Neural crest cell (in vitro differentiated cells): ENCODE measurements at places on chromosomes 7 and 10.

DNA sequence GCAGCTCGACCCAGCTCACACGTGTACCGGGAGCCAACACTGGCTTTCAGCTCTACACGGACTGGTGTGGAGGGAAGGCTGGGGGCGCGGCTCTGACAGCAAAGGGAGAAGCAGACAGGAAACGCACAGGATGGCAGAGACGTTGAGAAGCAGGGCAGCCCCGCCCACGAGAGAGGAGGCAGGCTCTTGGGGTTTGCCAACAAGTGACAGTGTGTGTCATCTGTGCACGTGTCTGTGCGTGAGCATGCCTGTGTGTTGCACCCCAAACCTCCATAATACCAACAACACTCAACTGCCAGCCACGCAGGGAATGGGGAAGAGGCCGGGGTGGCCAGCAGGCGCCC is 64.4 kb upstream of the PDGFA start:
- DNase-seq, result no peak

DNA sequence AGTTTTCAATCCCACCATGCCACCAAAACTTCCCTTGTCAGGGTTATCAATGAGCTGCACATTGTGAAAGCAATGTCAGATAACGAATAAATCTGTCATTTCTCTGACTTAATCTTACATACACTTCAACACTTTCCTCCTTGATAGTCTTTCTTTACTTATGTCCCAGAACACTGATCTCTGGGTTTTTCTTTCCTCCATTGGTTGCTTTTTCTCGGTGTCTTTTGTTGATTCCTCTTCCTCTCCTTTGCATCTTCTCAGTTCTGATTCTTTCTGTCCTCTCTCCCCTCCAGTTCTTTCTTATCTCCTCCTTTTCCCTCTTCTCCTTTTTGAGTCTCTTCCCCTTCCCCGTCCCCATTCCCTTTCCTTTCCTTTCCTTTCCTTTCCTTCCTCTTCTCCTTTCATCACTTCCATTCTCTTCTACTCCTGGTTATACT is 16.6 kb downstream of the DNAJB9 start:
- DNase-seq, result no peak

GRCh38 chr10:63071145-63071544 is 62.0 kb upstream of the NRBF2 start:
- no peak for DNase-seq

- no peak for DNase-seq
These were observed 7.1 kb upstream of the C10orf105 start for GRCh38 chr10:71726580-71727104.

GRCh38 chr10:20415684-20416083 is 481.4 kb downstream of the NEBL start:
- no peak for DNase-seq

DNA sequence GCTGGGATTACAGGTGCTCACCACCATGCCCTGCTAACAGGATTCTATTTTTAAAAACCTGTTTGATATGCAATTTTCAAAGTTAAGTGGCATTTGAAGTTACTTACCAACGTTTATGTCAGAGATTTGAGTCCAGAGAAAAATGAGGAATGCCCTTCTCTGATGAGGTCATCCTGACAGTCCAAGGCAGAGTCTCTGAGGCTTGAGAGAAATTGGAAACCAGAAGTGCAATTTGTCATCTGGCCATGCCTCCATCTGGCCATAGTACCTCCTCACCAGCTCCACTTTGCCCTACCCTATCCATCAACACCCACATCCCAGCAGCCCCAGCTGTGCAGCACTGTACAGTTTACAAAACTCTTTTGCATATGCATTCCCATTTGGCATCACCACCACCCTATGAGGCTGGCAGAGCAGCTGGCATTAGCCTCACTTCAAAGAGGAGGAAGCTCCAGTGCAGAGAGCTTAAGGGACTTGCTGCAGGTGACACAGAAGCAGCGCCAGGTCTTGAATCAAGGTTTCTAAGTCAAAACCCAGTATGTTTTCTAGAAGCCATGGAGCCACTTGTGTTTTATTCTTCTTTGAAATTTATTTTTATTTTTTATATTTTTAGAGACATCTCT is 54.5 kb upstream of the PDZD8 start:
- no peak for DNase-seq

- DNase-seq, result no peak
These were observed 44.4 kb downstream of the LRRC4 start for GRCh38 chr7:127986581-127987521.

DNA sequence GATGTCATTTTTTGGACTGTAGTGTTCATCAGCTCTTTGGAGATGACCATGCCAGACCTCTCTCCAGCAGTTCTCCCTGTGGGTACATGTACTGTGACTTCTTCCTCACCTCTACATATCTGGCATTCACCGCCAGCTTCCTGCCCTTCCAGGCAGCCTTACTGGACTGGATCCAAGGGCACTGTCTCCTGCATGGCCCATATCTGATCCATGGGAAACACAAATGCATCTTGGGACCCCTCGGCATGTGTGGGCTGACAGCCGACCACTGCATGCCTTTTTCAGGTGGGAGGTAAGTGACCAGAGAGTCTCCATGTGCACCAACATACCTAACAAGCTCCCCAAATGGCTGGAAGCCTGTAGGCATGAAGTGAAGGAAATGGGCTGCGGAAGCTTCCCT is 3.9 kb upstream of the BLVRA start:
- DNase-seq, result no peak

DNA sequence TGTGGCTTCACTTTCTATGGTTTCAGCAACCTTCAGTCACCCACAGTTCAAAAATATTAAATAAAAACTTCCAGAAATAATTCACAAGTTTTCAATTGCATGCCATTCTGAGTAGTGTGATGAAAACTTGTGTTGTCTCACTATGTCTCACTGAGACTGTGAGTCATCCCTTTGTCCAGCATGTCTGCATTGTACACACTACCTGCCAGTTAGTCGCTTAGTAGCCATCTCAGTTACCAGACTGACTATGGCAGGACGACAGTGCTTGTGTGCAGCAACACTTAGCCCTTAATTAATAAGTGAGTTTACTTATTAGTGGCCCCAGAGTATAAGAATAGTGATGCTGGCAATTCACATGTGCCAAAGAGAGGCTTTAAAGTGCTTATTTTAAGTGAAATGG is 22.5 kb downstream of the CCDC186 start:
- no peak for DNase-seq

DNA sequence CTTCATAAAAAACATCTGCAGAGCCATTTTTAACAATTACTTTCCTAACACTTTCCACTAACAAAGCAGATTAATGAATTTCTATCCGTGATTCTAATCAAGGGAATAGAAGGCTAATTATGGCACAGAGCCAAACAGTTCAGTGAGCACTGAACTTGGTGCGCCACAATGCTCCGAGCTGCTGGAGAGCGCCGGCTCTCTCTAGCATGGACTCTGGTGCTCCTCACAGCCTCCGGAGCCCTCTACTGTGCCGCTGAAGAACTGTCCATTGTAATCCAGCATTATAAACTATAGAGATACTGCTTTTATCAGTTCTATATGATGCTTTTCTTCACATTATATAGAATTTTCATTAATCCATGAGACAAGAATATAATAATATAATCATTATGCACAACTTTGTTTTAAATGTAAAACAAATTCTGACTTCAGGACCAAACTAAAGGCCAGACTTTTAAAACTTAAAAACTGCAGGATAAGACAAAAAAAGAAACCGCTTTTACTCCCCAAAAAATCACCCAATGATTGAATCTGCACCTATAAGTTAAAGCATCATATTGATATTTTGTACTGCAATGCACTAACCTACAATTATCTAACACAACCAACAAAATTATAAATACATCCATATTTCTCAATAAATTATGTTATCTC is 123.6 kb downstream of the RNF32 start:
- peak; percentile 45 for DNase-seq

- no peak for DNase-seq
These were observed 426.5 kb downstream of the RPS24 start for GRCh38 chr10:78460204-78460603.

GRCh38 chr10:97196223-97197029 is 10.7 kb upstream of the SLIT1 start:
- peak; percentile 54 for DNase-seq

GRCh38 chr7:101618916-101619315 is 10.2 kb downstream of the MYL10 start:
- DNase-seq, result no peak

- DNase-seq, result no peak
These were observed 221.6 kb downstream of the DGKI start for GRCh38 chr7:137625197-137625596.

DNA sequence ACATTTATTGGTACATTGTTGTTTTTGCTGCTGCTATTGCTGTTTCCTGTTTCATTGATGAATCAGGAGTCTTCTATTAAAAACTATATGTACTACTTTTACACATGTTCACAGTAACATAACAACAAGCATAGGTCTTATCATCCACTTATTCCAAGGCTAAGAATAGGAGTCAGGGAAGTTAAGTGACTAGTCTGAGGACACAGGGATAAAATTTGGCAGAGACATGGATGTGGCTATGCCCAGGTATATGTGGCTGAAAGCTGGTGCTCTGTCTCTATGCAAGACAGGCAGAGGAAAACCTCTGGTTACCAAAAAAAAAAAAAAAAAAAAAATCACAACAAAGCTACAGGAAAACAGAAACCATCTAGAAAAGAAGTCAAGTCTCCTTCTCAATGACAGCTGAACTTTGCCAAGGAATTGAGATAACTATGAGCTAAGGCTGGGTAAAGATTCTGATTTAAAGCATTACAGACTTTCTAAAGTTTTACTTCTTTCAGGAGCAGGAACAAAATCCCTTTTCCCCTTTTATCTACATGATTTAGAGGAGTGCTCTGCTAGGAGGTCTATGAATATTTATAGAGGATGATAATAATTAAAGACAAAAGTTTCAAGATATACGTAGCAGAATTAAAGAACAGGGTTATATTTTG is 70.0 kb downstream of the GPR141 start:
- DNase-seq, result no peak

DNA sequence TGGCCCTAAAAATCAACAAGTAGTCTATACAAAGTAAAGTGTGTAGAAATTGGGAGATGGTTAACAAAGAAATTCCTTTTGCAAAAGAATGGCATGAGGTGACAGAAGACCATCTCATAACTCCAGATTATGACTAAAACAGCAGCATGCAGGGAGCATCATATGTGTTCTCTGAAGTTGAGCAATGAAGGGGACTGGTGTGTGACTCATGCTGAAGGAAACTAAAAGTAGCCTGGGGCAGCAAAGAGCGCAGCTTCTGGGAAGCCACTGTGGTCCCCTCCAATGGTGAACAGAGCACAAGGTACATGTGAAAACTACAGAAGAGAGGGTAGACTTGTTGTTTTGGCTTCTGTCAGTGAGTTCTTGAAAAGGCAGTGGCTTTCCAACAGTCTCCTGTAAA is 133.4 kb downstream of the MACC1 start:
- no peak for DNase-seq

GRCh38 chr7:45892407-45893035 is 4.2 kb downstream of the IGFBP1 start:
- no peak for DNase-seq

GRCh38 chr10:130400890-130401289 is 264.7 kb downstream of the GLRX3 start:
- no peak for DNase-seq

- DNase-seq, result no peak
These were observed 59.0 kb downstream of the ST7 start for GRCh38 chr7:117012284-117012683.

GRCh38 chr7:40474790-40475680 is 340.2 kb downstream of the SUGCT start:
- no peak for DNase-seq

DNA sequence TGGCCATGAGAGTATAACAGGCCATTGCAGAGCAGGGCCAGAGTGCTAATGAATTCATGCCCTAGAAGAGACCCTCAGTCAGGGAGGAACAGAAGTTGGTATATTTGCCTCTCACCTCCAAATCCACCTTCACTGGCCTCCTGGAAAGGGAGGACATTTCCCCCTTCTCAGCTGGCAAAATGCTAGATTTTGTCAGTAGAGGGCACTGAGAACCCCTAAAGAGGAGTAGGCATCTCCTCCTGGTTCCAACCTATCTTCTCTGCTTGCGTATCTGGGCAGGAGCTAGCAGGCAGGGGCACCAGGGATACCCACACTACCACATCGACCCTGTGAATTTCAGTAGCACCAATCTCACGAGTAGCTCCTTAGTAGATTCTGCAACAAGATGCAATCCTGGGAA is 79.8 kb upstream of the GHITM start:
- DNase-seq, result no peak

GRCh38 chr7:47190462-47190861 is 391.4 kb downstream of the TNS3 start:
- no peak for DNase-seq

DNA sequence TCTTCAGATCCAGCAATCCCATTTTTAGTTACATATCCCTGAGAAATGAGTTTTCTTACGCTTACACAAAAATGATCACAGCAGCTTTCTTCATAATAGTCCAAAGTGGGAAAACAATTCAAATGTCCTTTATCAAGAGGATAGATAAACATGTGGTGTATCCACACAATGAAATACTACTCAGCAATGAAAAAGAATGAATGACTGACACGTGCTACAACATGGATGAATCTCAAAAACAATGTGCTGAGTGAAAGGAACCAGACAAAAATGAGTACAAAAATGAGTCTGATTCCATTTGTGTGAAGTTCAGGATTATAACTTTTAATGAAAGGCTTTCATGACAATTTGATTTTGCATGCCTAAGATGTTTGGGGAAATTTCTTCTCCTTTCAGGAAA is 139.1 kb downstream of the WNT2 start:
- DNase-seq, result no peak

- DNase-seq, result no peak
These were observed 67.5 kb downstream of the DNAJC12 start for GRCh38 chr10:67770537-67770936.

GRCh38 chr7:55308186-55308929 is 56.8 kb upstream of the LANCL2 start:
- no peak for DNase-seq

- DNase-seq, result no peak
These were observed 19.3 kb downstream of the MYO1G start for GRCh38 chr7:44959433-44959951.

DNA sequence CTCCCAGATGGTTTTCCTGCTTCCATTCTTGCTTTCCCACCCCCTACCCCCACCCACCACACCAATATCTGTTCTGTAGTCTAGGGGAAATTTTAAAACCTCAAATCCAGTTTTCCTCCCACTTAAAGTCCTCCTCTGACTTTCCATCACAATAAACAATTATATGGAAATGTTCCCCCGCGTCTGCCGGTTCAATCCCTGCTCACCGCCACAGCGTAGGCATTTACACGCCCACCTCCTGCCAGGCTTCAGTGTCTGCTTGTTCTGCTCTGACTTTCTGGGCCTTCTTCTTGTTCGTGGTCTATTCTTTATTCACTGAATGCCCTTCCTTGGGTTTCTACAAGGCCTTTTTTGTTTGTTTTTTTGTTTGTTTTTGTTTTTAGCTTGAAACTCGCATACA is 633.0 kb upstream of the MKI67 start:
- DNase-seq, result no peak

GRCh38 chr7:153567426-153567825 is 484.8 kb upstream of the DPP6 start:
- no peak for DNase-seq

GRCh38 chr7:158016180-158017097 is 571.2 kb downstream of the PTPRN2 start:
- no peak for DNase-seq
